ENCODE measurements at places on chromosomes 16 and 17.

DNA sequence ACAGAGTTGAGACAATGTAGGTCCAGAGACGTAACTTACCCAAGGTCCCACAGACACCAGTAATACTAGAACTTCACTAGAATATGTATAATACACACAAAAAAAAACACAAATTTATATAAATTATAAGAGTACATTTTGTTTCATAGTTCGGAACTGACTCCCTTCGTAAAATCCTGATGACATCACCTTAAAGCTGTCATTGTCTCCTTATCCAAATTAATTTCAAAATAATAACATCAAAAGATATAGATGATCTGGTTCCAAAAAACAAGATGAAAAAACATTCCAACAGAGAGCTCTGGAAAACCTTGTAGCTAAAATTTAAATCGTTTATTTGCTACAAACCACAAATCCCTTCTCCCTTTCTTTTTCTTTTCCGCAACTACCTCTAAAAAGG, 10.0 kb downstream of the FBXL20 start:
- DNase-seq, result no peak

GRCh38 chr16:9258423-9259051, 167.1 kb downstream of the HAPSTR1 start:
- peak; percentile 15 for DNase-seq

DNA sequence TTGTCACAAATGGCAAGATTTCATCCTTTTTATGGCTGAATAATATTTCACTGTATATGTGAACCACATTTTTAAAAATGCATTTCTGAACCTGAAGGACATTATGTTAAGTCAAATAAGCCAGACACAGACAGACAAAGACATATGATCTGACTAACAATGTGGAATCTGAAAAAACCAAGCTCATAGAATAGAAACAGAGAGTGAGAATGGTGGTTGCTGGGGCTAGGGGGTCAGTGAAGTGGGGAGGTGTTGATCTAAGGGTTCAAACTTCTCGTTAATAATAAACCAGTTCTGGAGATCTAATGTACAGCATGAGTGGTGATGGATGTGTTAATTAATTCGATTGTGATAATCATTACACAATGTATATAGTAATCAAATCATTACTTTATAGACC, 475.1 kb downstream of the WWOX start:
- DNase-seq, result no peak

DNA sequence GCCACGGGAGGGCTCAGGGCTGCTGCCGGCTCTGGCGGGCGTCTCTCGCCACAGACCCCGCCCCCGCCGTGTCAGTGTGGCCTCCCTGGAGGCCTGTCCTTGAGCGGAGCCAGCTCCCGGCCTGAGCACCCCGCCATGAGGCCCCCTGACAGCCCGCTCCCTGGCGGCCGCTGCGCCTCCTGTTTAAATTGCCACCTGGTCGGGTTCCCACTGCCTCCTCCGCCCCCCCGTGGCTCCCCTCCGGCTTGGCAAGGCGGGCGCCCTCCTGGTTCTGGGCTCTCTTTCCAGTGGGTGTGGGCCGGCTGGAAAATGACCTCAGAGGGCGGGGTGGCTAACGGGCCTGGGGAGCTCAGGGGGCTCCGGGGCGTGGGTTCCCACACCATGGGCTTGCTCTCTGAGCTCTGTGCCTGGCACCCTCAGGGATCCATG, 42.1 kb upstream of the SSTR5 start:
- no peak for DNase-seq

GRCh38 chr17:78130437-78131101, at the start of gene TMC8:
TSS of gene TMC8 (plus strand) at chr17:78130771. CDS start at chr17:78131589, 818 bp downstream.
- DNase-seq, result no peak

- no peak for DNase-seq
Observed at GRCh38 chr16:49352892-49353291, 20.7 kb upstream of the C16orf78 start.

GRCh38 chr17:2309338-2310154, 5.8 kb downstream of the SRR start:
- DNase-seq, result peak; percentile 14

- DNase-seq, result no peak
Observed at GRCh38 chr17:81398176-81398831, 3.0 kb downstream of the BAHCC1 start.

DNA sequence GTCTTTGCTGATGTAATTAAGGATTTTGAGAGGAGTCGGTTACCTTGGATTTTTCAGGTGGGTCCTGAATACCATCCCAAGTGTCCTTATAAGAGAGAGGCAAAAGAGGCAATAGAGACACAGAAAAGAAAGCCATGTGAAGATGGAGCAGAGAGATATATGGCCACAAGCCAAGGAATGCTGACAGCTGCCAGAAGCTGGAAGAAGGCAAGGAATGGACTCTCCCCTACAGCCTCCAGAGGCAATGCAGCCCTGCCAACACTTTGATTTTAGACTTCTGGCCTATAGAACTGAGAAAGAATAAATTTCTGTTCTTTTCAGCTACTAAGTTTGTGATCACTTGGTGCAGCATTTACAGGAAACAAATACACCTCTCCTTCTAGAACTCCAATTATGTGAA, 8.2 kb upstream of the RNFT1 start:
- DNase-seq, result peak; percentile 24

DNA sequence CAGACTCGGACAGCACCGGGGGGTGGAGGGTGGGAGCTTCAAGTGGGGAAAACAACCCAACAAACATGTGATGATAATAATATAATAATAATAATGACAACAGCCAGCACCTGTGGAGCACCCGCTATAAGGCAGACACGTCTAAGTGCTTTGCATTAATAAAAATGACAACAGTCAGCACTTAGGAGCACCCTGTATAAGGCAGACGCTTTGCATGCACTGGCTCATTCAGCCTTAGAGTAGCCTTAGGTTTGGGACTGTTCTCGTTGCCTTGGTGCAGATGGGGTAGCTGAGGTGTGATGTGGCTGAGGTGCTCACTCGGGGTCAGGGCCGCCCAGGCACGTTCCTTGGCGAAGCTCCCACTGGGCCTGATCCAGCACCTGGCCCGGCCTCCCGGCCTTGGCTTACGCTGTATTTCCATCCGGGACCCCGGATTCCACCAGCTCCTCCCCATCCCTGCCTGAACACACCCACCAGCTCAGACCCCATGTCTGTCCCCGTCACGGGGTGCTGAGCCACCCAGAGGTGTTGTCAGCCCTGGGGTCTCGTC, 144.0 kb upstream of the CIBAR2 start:
- no peak for DNase-seq

DNA sequence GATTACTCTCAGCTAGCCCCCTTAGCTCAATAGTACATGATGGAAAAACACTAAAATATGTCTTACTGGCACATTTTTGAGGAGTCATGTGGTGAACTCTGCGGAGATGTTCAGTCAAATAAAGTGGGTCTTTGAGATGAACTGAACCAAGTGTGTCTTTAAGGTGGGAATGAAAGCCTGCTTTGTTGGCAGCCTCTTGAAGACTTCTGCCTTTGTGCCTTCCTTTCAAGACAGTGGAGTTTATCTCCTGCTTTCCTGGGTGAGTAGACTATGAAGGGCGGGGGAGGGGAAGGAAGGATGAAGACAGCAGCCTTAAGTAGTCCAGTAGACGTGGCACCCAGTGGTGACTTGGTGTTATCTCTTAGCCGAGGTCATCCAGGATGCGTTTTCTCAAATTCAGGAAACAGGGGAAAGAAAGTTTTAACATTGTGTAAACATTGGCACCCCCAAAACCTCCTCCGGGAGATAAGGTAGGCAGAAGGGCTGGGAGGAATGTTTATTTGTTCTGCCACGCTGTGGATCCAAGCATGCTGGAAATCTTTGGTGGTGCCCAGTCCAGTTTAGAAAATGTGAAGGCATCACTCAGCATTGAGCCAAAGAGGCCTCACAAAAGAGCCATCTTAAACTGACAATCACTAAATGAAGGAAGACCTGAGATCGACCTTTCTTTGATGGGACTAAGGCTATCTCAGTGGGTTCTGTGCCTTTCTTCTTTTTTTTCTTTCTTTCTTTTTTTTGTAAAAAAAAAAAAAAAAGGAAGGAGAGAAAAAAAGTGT, 220.6 kb downstream of the FTO start:
- DNase-seq, result no peak

DNA sequence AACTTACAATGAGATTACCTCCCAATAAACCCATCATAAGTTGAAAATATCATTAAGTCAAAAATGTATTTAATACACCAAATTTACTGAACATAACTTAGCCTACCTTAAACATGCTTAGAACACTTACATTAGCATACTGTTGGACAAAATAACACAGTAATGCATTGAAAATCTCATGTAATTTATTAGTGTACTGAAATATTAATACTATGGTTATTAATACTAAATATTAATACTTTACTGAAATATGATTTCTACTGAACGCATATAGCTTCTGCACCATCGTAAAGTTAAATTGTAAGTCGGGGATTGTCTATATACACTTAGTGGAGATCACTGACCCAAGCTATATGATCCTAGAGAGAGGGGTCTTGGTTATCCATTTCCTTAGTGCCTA, 4.3 kb downstream of the USP32 start:
- DNase-seq, result no peak

GRCh38 chr17:49779156-49779738, 9.2 kb upstream of the KAT7 start:
- DNase-seq, result no peak

DNA sequence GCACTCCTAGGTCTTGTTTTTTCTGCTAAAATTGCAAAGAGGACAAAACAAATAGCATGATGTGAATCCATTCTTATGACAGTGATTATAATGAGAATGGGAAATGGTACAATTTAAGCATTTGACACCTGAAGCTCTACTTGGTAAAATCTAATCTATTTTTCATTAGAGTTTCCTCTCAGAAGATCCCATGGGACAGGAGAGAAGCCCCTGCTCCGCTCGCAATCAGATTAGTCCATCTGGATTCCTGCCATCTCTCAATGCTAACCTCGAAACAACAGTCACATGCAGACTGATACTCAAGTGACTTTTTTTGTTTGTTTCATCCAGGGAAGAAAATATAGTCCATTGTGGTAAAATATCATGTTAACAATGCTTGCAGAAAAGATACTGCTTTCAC, 107.4 kb upstream of the TOM1L1 start:
- DNase-seq, result no peak

DNA sequence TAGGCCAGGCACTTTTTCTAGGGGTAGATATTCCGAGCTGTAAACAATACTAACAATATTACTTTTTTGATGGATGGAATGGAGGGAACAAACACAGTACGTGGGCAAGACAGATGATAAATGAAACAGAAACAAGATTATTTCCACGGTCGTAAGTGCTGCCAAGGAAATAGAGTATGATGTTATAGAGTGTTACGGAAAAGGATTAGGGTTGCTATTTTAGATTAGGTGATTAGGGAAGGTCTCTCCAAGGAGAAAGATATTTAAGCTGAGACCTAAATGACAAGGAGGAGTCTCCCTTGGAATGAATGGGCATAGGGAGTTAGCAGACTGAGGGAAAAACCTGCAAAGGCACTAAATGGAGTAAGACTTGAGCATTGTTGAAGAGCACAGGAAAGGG, 8.3 kb downstream of the ADPRM start:
- DNase-seq, result no peak

GRCh38 chr17:16304830-16305229, 48.4 kb downstream of the CENPV start:
- DNase-seq, result peak; percentile 72

GRCh38 chr16:87371261-87371866, 12.2 kb downstream of the FBXO31 start:
- no peak for DNase-seq

- no peak for DNase-seq
Observed at GRCh38 chr17:63772801-63773271, 561 bp downstream of the CCDC47 start.

GRCh38 chr16:70161350-70161749, 12.2 kb upstream of the CLEC18C start:
- no peak for DNase-seq

DNA sequence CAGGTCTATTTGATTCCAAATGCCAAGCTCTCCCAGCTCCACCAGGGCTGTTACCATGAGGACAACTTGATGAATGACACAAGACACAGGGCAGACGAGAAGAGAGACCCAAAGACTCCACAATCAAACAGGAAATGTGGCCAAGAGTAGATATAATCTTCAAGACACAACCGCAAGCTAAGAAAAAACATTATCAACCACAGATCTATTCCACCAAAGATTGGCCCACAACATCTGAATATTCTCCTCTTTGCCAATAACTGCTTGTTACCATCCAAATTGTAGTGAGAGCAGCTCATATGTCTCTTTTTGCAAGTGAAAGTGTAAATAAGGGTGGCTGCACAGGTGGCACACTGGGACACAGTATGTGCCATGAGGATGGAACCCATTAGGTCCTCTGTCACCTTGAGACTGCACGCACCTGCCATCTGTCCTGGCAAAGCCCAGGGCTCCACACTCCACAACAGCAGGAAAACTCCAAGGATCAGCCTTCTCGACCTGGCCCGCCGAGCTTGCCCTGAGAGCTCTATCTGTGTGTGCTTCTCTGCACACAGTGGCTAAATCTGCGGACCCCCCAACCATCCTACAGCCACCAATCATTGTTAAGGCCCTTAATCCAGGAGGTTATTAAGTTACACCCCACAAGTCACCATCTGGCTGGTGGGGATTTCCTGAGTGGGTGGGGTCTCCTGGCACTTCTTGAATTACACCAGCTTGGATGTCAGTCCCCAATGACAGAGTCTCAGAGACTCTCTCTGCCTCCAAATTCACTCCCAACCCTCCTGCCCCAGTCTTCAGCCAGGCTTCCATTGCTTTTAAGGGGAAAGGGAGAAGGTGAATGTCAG, 50.5 kb downstream of the DYNLRB2 start:
- no peak for DNase-seq

DNA sequence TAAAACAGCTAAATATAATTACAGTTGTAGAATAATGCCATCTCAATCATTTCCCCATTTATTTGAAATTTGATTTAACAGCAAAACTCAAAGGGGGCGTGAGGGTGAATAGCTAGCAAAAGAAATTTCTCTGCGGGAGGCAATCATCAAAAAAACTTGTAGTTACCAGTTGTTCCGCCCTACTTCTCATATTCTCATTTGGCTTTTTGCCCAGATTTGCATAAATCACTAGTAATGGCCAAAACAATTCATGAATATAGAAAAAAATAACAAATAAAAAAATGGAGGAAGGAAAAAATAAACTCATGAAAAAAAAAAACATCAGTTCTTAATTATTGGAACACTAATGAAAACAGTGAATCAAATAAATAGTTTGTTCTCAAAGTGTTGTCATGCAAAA, 722.6 kb upstream of the KIF2B start:
- peak; percentile 0 for DNase-seq

DNA sequence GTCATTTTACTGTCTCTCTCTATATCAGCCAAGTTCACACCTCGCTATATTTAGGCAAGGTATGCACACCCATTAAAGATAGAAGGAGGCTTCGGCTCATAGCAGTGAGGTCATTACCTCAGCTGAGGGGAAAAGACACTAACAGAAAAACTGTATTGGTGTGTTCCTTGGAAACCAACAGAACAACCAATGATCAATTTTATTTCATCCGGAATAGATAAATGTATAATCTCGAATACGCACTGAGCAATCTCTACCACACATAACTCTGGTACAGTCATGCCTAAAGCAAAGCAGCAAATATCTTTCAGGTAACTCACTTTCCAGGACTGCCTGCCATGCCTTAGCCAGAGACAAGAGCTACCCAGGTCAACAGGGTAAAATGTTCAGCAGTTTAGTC, 109.9 kb upstream of the CORO6 start:
- DNase-seq, result no peak

All from foreskin fibroblast (primary cell).